ENCODE measurements at places on chromosomes 11 and 22. TPM values are rescaled to one million over a fixed set of nuclear protein-coding genes. Genes with fewer than 3 reads are reported as not detected.

Gene ALX4
- not detected for total RNA-seq

DNA sequence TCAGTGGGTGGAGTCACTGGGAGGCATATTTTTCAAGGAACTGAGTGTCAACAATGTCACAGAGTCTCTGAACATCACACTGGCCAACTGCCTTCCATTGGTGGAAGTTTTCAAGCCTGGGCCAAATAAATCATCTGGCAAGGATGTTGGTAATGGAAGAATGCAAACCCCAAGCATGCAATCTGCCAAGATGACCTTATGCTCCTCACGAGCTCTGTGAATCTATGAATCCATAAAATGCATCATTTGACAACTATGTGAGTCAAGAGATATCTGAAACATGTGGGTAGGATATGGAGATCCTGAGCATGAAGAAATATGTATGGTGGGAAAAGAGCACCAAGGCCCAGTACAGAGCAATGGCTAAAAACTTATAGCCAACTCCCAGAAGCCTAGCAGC lies 122.2 kb downstream of the PLEKHA7 start:
- peaks cover 20% of the 10 kb centered on the region for H3K27me3 ChIP-seq
- H3K27ac ChIP-seq: no peak overlapping the region
- peaks cover 10% of the 10 kb centered on the region for H3K36me3 ChIP-seq
- peaks cover 5% of the 10 kb centered on the region for H3K4me1 ChIP-seq

Gene MFRP
- not detected for total RNA-seq

Gene TMEM135
- total RNA-seq: 22.8 TPM

DNA sequence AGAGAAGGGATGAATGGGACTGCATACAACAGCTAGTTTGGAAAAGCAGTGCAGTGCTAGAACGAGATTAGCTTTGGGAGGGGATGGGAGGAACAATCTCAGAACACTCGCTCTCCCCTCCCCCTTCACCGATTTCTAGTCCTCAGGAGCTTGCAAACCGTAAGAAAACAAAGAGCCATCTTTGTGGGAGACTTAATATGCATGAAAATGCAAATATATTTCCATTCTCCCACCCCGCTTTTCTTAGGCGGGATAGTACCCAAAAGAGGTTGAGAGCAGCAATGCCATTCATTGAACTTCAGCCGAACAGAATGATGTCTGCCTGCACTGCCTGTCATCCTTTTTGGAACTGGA lies 1.1 kb downstream of the SPINDOC start:
- peaks cover 6% of the 10 kb centered on the region for H3K27me3 ChIP-seq
- H3K36me3 ChIP-seq: peaks cover 27% of the 10 kb centered on the region
- peak overlapping the region; percentile 83 for H3K4me3 ChIP-seq
- peaks cover 18% of the 10 kb centered on the region for H3K4me1 ChIP-seq
- no peak for DNase-seq
- H3K27ac ChIP-seq: peak overlapping the region; percentile 38

Gene SMTNL1
- total RNA-seq: not detected

Data from activated naive CD8-positive, alpha-beta T cell treated with anti-CD3 and anti-CD28 coated beads for 36 hours (primary cell).